ENCODE measurements at places on chromosomes 5 and 9.

DNA sequence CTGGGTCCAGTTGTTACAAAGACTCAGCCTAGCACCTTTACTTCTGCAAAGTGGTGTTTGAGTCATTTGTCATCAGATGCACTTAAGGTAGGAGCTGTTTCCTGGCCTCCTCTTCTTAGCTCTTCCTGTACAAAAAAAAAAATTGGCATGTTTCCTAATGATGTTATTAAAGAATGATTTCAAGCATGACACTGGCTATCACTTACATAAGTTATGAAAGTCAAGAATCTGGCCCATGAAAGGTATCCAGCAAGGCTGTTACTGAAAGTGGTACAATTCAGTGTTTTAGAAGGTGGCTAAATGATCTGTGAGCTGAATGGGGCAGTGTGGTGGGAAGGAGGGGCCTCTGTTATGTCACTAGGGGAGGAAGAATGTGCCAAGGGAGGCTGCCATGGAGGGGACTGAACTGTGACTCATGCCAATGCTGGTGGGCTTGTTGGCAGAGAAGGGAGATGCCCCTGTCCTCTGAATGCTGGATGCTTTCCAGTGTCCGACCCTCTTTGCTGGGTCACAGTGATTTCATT lies 175.1 kb upstream of the MAP1B start:
- no peak for DNase-seq

GRCh38 chr9:31243386-31243785 lies 1141.1 kb upstream of the ACO1 start:
- DNase-seq: no peak

DNA sequence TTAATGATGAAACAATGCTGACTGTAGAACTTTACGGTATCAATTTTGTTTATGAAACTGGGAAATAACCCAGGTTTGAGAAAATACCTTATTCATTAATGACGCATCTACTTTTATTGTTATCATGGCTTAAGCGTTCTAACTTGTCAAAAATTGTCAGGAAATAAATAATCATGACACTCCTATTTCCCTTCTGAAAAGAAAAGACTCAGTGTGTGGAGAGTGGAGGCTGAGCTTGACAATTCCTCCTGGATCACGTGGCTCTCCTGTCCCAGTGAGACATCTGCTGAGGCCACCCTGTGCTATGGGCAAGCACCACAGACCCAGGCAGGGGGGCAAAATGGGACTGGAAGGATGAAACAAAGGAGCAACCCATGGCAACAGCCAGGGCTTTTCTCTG lies 466.4 kb downstream of the ZNF608 start:
- DNase-seq: no peak

- no peak for DNase-seq
Measured at GRCh38 chr5:29769474-29769873, 1424.0 kb upstream of the CDH6 start.

DNA sequence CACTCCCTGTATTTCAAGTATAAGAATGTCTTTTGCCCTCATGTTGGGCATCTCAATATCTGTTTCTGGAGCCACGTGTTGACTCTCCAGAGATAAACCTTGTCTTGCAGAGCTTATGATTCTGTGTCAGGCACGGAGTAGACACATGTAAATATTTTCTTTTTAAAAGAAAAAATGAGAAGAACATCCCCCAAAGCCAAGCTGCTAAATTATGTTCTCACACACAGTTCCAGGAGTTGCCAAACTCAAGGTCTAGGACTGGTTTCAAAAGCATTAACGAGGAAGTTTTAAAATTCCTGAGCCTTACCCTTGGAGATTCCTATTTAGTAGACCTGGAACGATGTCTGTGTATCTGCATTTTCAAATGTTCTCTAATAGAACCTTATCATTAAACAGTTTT lies 1228.3 kb upstream of the WWC1 start:
- no peak for DNase-seq

DNA sequence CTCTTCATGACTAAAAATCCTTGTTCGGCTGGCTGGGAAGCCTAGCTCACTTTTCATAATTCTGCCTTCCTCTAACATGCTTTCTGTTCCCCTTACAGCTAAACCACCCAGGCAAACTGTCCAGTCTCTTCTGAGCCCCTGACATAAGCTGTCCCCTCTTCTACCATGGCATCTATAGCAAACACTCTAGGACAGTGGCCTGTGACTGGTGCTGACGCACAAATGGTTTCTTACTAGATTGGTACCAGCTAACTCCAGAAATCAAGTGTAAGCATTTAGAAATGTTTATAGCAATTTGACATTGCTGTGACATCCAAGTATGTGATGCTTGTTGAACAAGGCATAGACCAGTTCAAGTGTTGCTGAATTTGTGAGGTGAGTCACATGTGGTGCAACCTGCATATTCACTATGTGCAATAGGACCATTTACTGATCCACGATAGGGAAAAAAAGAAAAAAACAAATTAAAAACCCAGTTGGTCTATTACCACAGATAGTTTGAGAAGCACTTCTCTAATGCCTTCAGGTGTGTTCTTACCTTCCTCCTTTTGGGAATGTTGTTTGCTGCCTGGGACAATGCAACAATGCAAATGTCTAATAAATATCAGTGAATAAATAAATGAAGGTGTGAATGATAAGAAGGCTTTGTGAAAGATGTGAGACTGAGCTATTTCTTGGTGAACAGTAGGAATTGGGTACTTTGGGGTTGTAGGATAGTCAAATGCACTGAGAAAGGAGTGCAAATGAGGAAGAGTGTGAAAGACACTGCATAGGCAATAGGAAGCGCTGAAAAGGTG lies 22.4 kb downstream of the ELOVL7 start:
- DNase-seq: no peak

DNA sequence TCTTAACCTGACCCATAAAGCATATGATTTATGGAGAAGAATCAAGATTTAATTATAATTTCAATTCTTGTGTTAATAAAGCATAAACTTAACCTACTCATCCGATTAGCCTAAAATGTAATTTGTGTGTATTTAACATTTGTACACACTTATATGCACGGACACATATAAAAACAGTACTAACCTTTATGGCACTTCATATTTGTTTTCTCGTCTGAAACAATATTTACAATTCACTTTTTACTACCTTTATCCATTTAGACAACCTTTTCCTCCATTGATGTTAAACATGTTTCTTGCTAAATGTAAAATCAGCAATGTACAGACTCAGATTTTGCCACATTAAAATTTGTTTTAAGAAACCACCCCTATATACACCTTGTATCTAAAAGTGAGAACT lies 22.8 kb downstream of the MEGF10 start:
- no peak for DNase-seq

DNA sequence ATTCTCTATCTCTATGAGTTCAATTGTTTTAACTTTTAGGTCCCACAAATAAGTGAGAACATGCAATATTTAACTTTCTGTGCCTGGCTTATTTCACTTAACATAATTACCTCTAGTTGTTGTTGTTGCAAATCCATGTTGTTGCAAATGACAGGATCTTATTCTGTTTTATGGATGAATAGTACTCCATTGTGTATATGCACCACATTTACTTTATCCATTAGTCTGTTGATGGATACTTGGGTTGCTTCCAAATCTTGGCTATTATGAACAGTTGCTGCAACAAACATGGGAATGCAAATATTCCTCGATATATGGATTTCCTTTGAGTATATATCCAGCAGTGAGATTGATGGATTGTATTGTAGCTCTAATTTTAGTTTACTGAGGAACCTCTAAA lies 36.3 kb downstream of the MEGF9 start:
- DNase-seq: no peak

GRCh38 chr5:15612915-15613635 lies 113.1 kb downstream of the FBXL7 start:
- no peak for DNase-seq

DNA sequence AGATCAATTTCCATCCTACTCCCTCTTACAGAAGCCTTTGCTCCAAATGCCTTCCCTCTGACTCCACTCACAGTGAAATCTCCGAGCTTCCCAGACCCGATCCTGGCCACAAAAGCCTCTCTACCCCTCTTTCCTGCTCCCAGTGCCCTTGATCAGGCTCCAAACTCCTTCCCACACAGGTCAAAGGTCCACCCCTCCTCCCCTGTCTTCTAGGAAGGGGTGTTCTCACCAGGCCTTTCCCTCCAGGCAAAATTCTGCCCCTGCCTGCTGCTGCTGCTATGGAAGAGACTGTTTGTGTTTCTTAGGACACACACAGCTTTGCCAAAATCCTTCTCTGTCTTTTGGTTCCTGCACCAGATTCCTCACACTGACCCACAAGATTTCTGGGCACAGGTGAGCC lies 85.8 kb upstream of the ALDH1A1 start:
- DNase-seq: no peak

GRCh38 chr5:131245948-131246347 lies 17.9 kb upstream of the CDC42SE2 start:
- DNase-seq: no peak

GRCh38 chr5:543351-543750 lies 19.1 kb upstream of the SLC9A3 start:
- DNase-seq: no peak
